ENCODE measurements at places on chromosomes 5 and 9.

- no peak for DNase-seq
Observed at GRCh38 chr5:73523861-73524260, 25.6 kb downstream of the BTF3 start.

DNA sequence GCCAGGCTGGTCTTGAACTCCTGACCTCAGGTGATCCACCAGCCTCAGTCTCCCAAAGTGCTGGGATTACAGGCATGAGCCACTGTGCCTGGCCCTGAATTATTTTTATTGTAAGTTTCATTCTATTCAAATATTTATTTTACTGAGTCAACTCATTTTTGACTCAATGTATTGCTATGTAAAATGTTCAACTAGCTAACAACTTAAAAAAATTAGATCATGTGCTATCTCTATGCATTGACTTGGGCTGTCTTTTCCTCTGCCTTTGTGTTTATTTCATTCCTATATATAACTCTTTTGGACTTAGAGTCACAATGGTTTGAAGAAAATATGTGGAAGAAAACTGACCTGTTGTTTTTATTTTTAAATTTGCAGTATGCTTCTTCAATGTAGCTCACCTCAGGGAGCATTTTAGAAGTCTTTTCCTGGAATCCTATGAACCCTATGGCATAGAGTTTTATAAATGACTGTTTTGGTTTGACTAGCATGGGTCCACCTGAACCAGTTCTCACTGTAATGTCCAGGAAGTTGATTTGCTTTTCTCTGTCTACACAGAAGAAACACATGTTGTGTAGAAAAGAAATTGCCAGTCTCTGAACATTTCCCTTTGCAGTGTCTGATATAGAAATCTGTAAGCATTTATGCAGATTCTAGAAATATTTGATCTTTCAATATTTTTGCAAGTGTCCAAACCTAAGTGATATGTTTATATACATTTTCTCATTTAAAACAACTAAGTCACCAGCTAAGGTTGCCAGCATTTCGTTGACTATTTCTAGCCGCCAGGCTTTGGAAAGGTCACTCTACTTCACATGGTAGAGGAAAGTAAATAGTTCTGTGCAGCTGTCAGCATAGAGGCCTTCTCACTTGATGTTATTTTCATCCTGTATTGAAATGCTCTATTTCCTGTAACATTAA is 138.8 kb downstream of the PCSK1 start:
- DNase-seq: no peak

DNA sequence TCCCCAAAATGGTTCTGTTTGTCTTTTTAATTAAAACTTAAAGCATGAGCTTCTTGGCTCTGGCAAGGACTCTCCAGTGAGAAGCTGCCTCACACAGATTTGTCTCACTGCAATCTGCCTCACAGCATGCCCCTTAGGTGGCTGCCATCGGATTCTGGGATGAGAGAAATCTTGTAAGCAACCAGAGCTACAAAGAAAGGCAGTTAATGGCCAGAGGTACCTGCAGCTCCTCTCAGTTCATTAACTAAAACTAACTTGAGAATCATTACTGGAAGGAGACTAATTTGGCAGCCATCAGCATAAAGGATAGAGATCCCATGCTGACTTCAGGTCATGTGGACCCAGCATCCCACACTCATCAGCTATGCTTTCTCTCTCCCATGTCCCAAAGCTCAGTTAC is 220.6 kb upstream of the DMAC1 start:
- no peak for DNase-seq

DNA sequence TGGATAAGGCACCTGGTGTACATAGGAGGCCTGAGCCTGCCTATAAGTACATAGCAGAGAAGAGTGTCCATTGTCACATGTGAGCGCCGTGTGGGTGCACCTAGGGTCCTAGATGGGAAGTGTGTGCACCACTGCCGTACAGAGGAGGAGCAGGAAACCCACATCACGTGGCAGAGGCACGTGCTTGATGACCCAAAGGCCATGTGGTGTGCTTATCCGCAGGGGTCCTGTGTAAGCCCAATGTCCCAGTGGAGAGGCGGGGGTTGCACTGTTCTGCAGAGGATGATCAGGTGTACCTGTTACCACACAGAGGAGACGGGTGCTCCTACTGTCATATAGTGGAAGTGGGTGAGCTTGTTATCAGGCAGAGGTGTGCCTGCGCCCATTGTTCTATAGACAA is 354.1 kb upstream of the IRX2 start:
- DNase-seq: no peak

- DNase-seq: no peak
Observed at GRCh38 chr5:77777911-77778310, 1.8 kb upstream of the TBCA start.

DNA sequence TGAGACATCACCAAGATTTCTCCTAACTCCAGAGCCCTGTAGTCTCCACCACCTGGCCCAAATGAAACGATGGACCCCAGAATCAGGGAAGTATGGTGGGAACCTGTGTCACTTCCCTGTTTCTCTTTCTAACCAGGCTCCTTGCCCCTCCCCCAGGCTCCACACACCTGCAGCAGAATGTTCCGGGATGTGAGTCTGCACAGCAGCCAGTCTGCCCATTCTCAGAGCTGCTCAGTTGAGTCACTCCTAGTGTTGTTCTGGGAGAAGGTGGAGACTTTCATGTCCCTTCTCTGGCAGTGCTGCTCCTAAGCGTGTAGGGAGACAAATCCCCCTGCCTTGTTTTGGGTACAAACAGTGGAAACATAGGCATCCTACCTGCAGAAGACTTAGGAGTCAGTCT is 76.0 kb upstream of the XPA start:
- DNase-seq: no peak

- no peak for DNase-seq
Observed at GRCh38 chr9:111740739-111741138, 54.0 kb downstream of the SHOC1 start.

DNA sequence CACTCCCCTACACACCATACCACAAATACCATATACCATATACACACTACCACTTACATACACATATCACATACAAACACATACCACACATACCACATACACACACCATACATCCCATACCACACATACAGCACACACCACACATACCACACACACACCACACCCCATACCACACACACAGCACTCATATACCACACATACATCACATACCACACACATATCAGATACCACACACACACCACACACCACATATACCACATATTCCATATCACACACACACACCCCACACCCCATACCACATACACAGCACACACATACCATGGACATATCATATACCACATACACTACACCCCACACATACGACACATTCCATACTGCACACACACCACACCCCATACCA is 276.6 kb downstream of the GADD45G start:
- DNase-seq: no peak

- no peak for DNase-seq
Observed at GRCh38 chr5:88142636-88142885, 126.1 kb downstream of the TMEM161B start.

GRCh38 chr9:109048822-109049221 is 35.5 kb upstream of the CTNNAL1 start:
- DNase-seq: no peak

- DNase-seq: no peak
Observed at GRCh38 chr9:71681708-71682272, 86.5 kb downstream of the CEMIP2 start.

DNA sequence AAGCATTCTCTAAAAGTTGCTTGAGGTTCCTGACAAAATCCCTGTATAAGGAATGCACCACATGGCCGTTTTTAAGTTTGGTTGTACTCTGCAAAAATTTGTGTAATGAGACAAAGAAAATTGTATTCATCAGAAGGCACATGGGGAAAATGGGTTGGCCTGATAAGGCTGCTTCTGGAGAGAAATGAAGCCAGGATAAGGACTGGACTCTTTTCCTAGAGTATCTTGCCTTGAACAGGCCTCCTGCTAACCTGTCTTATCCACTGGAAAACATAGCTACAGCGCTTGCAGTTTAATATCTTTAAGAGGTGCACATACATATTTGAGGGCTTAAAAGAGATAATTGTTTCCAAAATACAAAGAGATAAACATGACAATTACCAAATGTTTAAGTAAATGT is 41.4 kb upstream of the IFNK start:
- no peak for DNase-seq

- DNase-seq: no peak
Observed at GRCh38 chr5:116388564-116389258, 185.9 kb downstream of the SEMA6A start.

GRCh38 chr5:139634028-139634325 is 14.2 kb upstream of the CXXC5 start:
- DNase-seq: no peak

DNA sequence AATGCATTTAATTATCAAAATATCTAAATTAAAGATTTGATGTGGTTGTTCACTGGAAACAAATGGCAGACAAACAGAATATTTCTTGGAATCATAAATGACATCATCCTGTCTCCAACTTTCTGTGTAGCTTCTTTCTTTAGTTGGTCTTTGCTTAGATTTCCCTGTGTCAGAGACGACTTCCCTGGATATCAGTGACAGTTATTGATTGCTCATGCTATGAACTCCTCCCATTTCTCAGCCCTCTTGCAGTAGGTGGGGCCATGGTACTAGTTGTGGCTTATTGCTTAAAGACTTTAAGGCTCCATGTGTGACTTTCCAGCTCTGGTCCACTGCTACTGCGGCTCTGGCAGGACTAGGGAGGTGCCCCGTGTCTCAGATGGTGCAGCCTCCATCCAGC is 592.6 kb downstream of the MTRR start:
- no peak for DNase-seq

DNA sequence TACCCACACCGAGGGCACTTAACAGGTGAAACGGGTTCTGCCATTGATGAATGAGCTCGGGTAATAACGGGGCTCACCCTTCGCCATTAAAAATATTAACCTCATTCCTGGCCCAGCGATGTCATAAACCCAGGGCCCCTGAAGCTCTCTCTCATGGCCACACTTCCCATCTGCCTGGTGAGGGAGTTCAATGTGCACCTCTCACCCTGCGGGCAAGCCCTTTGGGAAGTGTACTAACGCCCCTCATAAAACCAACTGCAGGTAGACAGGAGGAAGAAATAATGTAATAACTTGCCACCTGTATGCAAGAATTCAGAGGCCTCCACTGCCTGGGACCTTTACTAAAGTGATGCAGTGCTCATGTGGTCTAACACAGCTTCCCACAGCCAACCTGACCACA is 35.1 kb downstream of the SHB start:
- no peak for DNase-seq

- no peak for DNase-seq
Observed at GRCh38 chr5:141747152-141748141, 65.4 kb upstream of the ARAP3 start.

DNA sequence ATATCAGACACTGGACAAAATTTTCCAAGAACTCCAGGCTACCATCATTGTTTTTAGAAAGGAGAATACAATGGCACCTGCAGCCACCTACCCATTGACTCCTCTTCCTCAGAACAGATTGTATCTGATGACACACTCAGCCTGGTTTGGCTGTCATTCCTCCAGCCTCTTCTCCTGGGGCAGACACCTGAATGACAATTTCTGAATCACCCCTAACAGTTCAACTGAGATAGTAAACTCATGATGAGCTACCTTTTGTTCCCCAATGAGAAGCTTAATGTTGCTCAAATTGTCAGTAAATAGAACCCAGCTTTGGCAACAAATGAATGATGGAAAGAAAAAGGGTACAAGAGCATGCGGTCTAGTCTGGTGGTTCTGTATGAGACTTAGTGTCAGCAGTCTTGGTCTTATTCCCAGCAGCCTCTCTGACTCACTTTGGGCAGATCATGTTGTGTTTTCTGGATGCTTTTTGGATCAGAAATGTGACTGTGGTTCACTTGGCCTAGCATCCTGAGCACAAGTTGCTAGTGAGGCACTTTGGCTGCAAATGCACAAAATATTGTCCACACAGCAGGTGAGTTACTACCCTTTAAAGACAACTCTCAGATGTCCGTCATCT is 78.3 kb downstream of the MAMDC2 start:
- DNase-seq: no peak

DNA sequence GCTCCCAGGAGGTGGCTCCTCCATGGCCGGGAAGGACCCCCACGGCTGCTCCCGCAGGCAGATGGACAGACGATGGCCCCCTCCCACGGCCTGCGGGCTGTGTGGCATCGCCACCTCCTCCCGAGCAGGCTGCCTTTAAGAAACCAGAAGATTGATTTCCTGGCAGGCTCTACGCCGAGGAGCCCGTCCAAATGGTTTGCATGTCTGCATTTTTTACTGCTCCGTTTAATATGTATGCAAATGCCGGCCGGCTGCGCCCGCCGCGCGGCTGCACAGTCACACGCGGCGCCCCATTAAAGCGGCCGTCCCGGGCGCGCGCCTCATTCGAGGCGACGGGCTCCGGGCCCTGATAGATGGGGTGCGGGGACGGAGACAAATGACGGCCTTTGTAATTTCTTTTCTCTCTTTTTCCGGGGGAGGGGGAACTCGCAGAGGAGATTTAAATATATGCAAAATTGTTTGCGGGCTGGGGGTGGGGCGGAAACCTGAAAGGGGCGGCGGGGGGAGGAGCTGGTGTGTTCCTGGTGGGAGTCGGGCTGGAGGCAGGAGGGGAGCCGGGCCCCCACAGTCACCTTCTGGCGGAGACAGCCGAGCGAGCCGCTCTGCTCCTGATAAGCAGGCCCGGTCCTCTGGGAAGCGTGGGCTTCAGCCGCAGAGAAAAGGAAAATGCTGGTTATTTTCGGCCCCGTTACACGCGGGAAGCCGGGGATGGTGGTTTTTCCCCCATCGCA is 158.7 kb upstream of the IER5L start:
- DNase-seq: peak; percentile 15

DNA sequence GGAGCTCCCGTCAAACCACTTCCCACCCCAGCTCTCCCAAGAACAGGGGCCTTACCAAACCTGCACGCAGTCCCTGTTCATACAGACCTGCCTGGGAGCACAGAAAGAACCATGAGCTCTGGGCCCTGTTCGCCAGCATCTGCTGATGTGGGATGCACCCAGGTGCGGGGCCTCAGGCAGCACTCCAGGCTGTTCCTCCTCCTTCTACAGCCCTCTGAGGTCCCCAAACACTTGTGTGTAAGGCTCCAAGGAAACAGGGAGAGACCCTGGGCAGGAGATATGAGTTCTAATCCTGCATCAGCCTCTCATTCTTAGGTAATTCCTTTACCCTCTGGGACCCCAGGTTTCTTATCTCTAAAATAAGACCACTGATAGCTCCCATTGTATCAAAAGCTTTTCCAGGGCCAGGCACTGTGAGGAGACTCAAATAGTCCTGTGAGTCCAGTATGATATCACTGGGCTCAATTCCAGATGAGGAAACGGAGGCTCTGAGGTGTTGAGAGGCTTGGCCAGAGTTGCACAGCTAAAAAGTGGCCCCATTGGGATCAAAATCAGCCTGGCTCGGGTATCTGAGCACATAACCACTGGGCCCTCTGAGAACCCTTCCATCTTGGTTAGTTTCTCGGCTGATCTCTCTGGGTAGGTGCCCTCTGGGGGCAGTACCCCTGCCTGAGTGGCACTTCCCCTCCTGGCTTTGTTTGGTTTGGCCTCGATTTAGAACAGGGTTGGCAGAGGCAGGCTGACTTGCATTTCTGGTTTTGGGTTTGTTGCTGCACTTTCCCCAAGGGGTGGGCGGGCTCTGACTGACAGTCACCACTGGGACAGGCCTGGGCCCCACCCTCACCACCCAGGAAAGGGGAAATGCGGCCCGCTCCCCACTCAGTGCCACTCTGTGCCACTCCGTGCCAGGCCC is 116.8 kb downstream of the RGS3 start:
- peak; percentile 55 for DNase-seq
